ENCODE measurements at places on chromosomes 11 and 22.
A peak's percentile ranks its signal among the peaks of the same experiment; 100 is the strongest.

GRCh38 chr11:123430721-123431497 lies 840 bp downstream of the GRAMD1B start:
- no peak for DNase-seq

DNA sequence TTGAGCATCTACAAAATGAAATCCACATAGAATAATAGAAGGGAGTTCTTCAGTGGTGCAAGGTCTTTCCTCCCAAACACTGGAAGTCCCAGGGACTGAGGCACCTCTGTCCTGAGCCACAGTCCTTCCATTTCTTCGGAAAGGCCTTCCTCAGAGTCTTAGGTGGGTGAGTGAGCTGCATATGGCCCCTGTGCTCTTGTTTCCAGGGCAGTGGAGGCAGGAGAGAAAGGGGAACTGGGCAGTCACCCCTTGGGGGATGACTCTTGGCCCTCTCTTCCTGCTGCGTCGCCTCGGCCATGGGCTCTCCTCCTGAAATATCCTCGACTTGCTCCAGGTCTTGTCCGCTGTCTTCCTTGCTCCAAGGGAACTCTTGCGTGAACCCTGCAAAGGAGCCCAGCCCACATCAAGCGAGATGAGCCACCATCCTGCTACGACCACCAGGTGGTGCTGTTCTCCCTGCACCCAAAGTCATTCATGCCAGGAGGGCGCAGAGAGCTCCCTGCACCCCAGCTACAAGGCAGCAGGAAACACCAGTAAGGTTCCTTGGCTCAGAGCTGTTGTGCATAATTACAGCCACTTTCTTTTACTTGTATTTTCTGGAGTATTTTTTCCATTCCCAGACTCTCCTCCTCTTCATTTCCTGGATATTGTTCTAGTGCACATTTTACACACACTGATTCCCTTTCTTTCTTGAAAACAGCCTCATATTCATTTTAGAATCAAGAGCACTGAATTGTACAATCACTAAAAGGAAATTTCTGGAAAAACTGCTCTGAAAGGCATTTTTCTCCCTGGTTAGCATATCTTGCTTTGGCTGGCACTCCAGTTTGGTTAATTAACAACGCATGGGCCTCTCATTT lies 397.8 kb downstream of the OPCML start:
- DNase-seq, result no peak

DNA sequence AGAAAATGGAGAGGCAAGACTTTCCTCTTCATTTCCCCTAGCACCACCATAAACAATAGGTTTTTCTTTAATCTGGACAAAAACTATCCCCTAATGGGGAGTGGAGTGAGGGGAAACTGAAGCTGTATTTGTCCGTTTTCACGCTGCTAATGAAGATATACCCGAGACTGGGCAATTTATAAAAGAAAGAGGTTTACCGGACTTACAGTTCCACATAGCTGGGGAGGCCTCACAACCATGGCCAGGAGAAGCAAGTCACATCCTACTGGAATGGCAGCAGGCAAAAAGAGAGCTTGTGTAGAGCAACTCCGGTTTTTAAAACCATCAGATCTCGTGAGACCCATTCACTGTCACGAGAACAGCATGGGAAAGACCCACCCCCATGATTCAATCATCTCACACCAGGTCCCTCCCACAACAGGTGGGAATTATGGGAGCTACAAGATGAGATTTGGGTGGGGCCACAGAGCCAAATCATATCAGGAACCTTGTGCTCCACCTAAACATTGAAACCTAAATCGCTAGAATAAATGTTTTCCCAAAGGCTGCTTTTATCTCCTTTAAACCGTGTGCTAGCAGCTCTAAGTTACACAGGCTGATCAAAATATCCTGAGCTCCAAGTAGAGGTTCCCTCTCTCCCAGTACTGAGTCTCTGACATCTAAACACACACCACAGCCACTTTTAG lies 4.3 kb downstream of the UBQLN3 start:
- no peak for DNase-seq

GRCh38 chr11:30377347-30377746 lies 54.4 kb downstream of the ARL14EP start:
- DNase-seq, result no peak

- no peak for DNase-seq
Observed at GRCh38 chr22:36682811-36683210, 20.7 kb downstream of the CACNG2 start.

DNA sequence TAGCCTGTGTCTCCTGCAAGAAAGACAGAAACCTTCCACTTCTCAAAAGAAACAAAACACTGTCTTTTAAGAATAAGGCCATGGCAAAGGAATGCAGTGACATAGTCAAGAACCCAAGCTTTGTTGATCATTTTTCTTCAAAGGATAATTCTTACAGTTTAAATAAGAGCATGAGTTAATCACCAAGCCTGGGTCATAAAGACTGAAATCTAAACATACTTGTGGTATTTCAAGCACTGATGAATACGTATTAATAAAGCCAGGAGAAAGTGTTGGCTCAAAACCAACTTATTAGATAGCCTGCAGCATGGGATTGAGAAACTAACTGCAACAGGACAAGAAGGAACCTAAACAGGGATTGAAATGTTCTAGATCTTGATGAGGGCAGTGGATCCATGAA lies 143.3 kb upstream of the MTNR1B start:
- no peak for DNase-seq

DNA sequence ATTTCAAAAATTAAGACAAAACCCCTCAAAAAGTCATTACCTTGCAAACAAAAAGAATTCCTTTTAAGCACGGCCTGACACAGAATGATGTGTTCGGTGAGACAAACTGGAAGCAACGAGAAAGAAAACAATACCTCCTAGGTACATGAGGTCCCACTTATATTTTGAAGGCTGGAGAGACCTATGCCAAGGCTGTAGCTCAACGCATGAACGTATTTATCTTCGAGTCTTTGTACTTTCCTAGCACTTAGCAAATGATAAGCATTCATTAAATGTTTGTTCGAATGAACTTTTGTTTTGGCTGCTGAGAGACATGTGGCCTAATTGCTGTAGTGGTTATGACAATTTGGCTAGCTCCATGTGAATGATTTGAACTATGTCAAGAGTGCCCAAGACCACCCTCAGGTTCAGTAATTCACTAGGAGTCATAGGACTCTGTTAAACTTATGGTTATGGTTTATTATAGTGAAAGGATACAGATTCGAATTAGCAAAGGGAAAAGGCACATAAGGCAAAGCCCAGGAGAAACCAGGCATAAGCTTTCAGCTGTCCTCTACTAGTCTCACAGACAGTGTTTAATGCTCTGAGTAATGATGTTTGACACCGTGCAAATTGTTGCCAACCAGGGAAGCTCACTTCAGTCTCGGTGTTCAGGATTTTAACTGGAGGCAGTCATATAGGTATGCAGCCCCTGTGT lies 26.0 kb upstream of the HORMAD2 start:
- DNase-seq, result no peak

DNA sequence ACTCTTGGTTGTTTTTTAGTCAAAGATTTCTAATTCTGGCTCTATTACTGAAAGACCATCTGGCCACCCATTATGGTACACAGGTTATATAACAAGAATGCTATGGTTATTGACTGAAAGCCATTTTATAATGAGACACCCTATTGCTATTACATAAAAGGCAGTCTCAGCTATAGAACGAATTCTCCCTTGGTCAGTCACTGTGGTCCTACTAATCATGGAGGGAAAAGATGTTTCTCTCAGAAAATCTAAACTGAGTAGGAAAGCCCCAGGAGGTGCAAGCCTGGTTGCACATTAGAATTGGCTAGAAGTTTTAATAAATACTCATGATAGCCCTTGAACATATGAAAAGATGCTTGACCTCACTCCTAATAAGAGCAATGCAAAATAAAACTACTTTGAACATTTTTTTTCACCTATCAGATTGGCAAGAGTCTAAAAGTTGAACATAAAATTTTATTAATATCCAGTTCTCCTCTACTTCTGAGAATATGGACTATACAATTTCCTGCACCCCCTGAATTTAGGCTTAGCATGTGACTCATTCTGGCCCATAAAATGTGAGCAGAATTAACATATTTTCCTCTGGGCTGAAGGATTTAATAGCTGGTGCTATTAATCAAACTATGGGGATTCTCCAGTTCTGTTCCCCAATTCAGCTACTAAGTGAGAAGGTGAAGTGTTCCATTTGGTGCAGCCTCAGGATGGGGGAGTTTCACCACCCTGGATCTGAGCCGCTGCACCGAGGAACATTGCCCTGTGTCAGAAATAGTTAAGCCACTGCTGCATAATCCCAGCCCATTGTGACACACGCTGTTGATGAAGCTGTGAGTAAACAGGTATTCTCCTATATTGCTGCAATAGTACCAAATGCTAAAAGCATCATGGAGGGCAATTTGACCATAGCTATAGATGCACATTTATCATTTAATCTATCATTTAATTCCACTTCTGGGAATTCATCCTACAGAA lies 11.5 kb upstream of the CRKL start:
- no peak for DNase-seq

DNA sequence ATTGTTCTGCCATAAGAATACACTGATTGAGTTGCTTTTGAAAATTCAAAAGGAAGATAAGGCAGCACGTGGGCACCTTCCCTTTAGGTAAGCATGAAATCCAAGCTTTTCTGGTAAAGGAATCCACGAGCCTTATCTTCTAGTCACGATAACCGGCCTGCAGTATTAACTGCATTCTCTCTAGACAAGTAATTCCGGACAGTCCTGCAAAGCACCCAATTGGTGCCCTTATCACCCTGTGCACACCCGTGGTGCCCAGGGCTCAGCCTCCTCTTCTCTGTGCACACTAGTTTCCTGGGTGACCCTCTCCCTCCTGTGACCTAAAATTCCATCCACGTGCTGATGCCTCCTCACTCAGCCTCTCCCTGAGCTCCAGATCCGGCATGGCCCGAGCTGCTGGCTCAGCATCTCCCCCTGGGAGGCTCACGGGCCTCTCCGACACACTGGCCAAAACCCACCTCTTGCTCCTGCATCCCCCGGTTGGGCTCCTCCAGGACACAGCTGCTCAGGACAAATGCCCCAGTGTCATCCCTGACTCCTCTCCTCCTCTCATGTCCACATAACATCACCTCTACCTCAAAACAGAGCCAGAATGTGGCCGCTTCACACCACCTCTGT lies 63.7 kb downstream of the PACSIN2 start:
- DNase-seq, result no peak

- no peak for DNase-seq
Observed at GRCh38 chr11:2522631-2523255, 77.9 kb downstream of the KCNQ1 start.

DNA sequence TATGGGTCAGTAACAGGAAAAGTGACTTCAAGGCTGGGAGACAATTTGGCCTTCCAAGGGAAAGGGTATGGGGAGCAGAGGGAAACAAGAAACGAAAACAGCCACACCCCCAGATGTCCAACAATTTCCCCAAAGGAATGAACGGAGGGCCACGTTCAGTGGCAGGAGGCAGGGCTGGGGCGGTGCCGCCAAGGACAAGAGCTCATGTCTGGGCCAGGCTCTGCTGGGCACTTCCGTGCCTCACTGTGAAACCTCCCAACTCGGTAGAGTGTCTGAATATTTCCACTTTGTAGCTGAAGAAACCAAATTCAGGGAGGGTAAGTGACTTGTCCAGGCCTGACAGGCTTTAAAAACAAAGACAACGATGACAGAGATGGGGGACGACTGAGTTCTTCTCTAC lies 11.9 kb downstream of the IFT27 start:
- DNase-seq, result no peak

DNA sequence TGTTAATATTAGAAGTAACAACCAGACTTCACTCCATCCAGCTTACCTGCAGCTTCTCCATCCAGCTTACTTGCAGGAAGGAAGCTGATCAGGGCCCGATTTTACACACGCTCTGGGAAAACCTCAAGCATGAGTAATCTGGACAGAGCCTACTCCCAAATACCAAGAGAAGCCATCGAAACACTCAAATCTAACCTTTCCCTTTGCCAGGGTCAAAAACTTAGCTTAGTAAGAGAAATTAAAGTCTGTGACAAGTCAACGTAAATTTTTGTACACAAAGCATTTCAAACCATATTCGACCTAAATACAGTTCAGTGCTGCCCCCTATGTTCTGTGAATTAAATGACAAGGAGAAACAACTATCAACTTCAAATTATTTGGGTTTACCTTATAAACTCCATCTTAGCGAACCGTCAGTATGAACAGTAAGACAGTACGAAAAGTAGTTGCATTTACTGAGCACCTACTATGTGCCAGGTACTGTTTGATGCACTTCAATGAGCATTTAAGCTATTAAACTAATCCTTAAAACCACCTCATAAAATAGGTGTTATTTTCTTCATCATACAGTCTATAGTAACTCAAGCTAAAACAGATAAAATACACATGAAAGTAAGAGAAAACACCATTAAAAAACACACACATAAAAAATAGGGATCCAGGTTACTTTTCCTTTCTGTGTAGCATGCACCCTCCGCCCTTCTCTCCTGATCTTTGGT lies 36.9 kb downstream of the ARFGAP3 start:
- no peak for DNase-seq

DNA sequence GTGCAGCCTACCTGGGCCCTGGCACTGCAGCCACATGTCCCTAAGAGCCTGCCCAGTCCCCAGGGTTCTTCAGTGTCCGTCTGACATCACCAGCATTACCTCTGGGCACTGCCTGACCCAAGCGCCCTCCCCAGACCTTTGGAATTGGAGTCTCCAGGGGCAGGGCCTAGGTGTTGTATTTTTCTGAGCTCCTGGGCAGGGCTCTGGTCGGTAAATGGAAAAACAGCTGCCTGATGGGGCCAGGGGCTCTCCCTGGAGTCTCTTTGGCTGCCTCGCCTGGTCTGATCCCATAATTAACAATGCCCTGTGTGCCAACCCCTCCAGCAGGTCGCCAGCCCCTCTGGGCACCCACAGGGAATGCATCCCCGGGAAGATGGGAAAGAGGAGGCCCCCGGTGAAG lies 710.2 kb downstream of the BRD1 start:
- no peak for DNase-seq

- DNase-seq, result no peak
Observed at GRCh38 chr22:46578824-46579561, 41.2 kb upstream of the GRAMD4 start.

- DNase-seq, result peak; percentile 66
Observed at GRCh38 chr11:65418681-65419459, 3.7 kb upstream of the NEAT1 start.

DNA sequence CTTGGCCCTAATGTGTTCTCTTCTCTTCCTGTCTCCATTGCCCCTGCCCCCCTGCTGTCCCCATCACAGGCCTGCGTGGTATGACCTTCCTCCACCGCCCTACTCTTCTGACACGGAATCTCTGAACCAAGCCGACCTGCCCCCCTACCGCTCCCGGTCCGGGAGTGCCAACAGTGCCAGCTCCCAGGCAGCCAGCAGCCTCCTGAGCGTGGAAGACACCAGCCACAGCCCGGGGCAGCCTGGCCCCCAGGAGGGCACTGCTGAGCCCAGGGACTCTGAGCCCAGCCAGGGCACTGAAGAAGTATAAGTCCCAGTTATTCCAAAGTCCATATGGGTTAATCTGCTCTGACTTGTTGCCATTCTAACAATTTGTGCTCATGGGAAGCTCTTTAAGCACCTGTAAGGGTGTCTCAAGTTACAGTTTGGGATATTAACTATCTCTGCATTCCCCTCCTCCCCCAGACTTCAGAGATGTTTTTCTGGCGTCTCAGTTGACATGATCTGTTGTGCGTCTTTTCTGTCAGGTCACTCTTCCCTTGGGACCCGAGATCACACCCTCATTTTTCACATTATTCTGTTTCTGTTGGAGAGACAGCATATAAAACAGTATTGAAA lies 60.0 kb downstream of the COMMD9 start:
- no peak for DNase-seq

- DNase-seq, result peak; percentile 19
Observed at GRCh38 chr11:74255741-74256375, 55.6 kb downstream of the P4HA3 start.
